ENCODE measurements at places on chromosomes 4 and X. TPM values are rescaled to one million over a fixed set of nuclear protein-coding genes. Genes with fewer than 3 reads are reported as not detected.

Gene KLKB1
- polyA plus RNA-seq = 2.8 TPM

Gene WDR44
- polyA plus RNA-seq = 14.7 TPM

Gene SSX5
- polyA plus RNA-seq = not detected

- no peak for DNase-seq
These were observed 1.6 kb downstream of the TSC22D3 start for GRCh38 chrX:107773906-107774435.

- no peak for DNase-seq
These were observed 24.7 kb downstream of the NAT8L start for GRCh38 chr4:2083826-2084160.

- no peak for DNase-seq
These were observed 45.7 kb upstream of the SLC10A7 start for GRCh38 chr4:146567396-146567795.

GRCh38 chr4:152699313-152699712, 19.5 kb upstream of the TMEM154 start:
- no peak for DNase-seq

Data from left kidney (tissue), 8 donors.